Lower lobe of right lung (tissue), 2 donors: ENCODE measurements at places on chromosomes 3 and 15. TPM values are rescaled to one million over a fixed set of nuclear protein-coding genes. Genes with fewer than 3 reads are reported as not detected.

GRCh38 chr3:114697401-114697800 is 403.6 kb downstream of the TIGIT start:
- H3K27ac ChIP-seq = no peak overlapping the region
- peaks cover 3% of the 10 kb centered on the region for H3K36me3 ChIP-seq
- DNase-seq = no peak
- H3K27me3 ChIP-seq = no peaks in the 10 kb centered on the region
- H3K4me3 ChIP-seq = no peak overlapping the region

ANKRD34C gene
- not detected for total RNA-seq

U2SURP gene
- total RNA-seq = 74.0 TPM

SRGAP3 gene
- 7.8 TPM for total RNA-seq

NCKIPSD gene
- total RNA-seq = 20.7 TPM

GRCh38 chr3:115876876-115877614 is 253.7 kb downstream of the GAP43 start:
- H3K4me1 ChIP-seq = no peaks in the 10 kb centered on the region
- H3K27ac ChIP-seq = no peak overlapping the region
- no peak for DNase-seq
- no peaks in the 10 kb centered on the region for H3K36me3 ChIP-seq

DNA sequence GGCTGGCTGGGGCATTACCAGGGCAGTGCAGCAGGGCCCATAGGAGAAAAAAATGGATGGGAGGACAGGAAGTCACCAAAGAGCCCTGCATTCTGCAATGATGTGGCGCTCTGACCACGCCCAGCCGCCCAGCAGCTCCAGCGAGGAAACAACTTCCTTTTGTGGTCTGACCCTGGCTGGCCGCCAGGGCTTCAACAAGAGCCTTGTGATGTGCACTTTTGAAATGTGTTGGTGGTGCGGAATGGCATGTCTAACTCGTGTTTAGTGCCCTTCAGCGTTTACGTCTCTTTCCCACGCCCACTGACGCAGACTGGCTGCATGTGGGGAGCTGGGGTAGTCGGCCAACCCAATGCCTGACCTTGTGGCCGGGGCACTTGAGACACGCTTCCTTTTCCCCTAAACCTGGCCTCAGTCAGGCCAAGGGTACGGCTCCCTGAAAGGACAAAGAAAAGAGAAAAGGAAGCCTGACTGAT is 81.9 kb upstream of the CTNNB1 start:
- H3K4me3 ChIP-seq = peak overlapping the region; percentile 2
- peaks cover 28% of the 10 kb centered on the region for H3K4me1 ChIP-seq
- H3K27me3 ChIP-seq = no peaks in the 10 kb centered on the region
- peak overlapping the region; percentile 58 for H3K27ac ChIP-seq
- DNase-seq = peak; percentile 98

- H3K27me3 ChIP-seq = no peaks in the 10 kb centered on the region
- no peaks in the 10 kb centered on the region for H3K36me3 ChIP-seq
- no peaks in the 10 kb centered on the region for H3K4me1 ChIP-seq
- DNase-seq = no peak
- no peak overlapping the region for H3K27ac ChIP-seq
These were observed 24.1 kb upstream of the SENP5 start for GRCh38 chr3:196843435-196844110.

DNA sequence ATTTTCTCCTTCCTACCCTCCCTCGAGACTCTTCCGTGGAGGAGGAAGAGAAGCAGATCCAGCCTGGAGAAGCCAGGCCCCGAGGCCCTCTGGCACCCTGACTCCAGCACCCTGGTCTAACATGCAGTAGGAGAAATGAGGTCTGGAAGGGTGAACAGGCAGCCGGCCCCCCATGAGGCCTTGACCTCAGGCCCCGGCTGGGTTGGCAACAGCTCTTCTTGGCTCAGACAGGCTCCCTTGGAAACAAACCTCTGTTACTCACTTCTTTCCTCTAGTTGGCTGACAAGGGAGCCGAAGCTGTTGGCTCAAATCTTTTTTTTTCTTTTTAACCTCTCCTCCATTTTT is 73.4 kb downstream of the CPN2 start:
- H3K4me3 ChIP-seq = no peak overlapping the region
- peak overlapping the region; percentile 19 for H3K27ac ChIP-seq
- H3K36me3 ChIP-seq = no peaks in the 10 kb centered on the region
- H3K27me3 ChIP-seq = no peaks in the 10 kb centered on the region
- H3K4me1 ChIP-seq = peaks cover 30% of the 10 kb centered on the region
- DNase-seq = peak; percentile 44

DNA sequence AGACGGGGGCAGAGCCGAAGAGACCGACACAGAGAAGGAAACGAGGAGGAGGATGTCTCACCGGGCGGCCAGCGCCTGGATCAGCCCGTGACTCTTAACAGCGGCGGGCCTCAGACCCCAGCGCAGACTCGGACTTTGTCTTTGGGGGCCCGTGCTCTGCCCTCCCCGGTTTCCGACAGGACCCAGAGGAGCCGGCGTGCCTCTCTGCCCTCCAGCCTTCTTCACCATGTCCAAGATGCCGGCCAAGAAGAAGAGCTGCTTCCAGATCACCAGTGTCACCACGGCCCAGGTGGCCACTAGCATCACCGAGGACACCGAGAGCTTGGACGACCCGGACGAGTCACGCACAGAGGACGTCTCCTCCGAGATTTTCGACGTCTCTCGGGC is 1.0 kb downstream of the TSC22D2 start:
- no peaks in the 10 kb centered on the region for H3K36me3 ChIP-seq
- H3K27me3 ChIP-seq = no peaks in the 10 kb centered on the region
- peak overlapping the region; percentile 88 for H3K4me3 ChIP-seq

- peak; percentile 70 for DNase-seq
- H3K27ac ChIP-seq = no peak overlapping the region
- no peaks in the 10 kb centered on the region for H3K36me3 ChIP-seq
- H3K4me1 ChIP-seq = no peaks in the 10 kb centered on the region
These were observed 89.3 kb upstream of the C2CD4B start for GRCh38 chr15:62254137-62254934.

GRCh38 chr15:75631935-75632334 is 6.4 kb upstream of the SNUPN start:
- H3K4me3 ChIP-seq = no peak overlapping the region
- H3K27me3 ChIP-seq = no peaks in the 10 kb centered on the region
- DNase-seq = no peak
- no peak overlapping the region for H3K27ac ChIP-seq
- no peaks in the 10 kb centered on the region for H3K36me3 ChIP-seq

DNA sequence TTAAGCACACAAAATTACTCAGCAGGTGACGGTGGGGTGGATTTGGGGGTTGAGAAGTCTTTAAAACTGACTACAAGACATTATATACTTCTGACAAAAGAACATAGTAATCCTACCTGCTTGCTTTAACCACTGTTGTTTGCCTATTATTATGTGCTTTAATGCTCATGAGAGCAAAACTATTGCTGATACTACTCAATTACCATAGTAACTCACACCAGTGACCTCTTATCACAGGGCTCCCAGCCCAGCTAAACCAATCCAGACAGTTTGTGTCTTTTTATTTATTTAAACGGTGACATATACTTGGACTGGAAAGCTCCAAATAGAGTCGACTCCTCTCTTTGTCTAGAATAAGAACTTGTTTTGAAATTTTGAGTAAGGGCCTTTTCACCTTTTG is 42.8 kb upstream of the FEZF2 start:
- no peak overlapping the region for H3K4me3 ChIP-seq
- H3K36me3 ChIP-seq = no peaks in the 10 kb centered on the region
- H3K27ac ChIP-seq = no peak overlapping the region
- H3K4me1 ChIP-seq = no peaks in the 10 kb centered on the region
- no peak for DNase-seq
- H3K27me3 ChIP-seq = no peaks in the 10 kb centered on the region

DNA sequence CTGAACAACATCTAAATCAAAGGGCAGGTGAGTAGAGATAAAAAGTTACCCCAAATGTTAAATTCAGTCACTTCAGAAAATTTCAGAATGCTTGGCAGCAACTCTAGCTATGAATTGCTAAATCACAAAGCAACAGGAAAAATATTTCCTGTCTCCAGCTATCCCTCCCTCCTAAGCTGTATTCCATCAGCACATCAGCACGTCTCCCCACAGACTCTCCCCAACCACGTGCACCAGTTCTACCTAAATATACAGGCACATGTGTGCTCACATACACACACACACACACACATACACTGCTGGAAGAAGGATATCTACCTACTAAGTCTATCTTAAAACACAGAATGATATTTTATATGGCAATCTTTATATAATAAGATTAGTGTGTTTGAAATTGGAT is 177.1 kb upstream of the ARHGEF26 start:
- DNase-seq = no peak
- no peaks in the 10 kb centered on the region for H3K36me3 ChIP-seq
- no peak overlapping the region for H3K4me3 ChIP-seq
- H3K4me1 ChIP-seq = no peaks in the 10 kb centered on the region
- H3K27me3 ChIP-seq = no peaks in the 10 kb centered on the region

DNA sequence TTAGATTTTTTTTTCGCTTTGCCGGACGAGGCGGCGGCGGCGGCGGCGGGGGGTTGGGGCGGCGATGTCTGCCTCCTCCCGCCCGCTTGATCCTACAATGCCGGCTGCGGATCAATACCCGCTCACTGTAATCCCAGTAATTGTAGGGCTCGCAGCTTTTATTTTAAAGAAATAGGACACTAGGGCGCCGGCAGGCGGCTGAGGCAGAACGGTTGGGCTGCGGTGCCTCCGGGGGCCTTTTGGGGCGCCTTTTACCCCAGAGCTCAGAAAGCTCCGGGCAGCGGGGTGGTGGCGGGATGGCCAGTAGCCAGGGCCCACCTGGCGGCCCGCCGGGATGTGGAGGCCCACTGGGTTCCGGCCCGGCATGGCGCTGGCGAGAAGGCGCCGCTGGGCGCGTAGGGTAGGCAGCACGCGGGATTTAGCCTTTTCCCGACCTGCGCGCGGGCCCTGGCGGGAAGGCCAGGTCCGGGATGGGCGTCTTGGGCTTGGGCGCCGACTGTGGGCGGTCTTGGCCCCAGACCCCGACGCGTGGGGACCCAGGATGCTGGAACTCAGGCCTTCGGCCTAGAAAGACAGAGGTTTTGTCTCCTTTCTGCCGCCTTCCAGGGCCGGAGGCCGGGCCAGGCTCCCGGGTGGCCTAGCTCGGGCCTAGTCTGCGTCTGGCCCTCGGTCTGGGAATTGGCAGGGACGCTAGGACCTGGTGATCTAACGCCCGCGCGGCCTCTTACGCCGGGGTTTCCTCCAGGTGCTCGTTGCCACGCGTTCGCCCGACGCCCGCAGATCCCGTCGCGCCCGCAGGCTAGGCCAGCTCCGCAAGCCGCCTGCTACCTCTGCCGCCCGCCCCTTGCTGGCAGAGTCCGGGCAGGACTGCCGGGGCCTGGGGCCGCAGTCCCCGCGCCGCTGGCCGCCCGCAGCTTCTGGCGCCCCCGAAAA is 15.5 kb upstream of the ONECUT1 start:
- H3K4me3 ChIP-seq = peak overlapping the region; percentile 38
- no peaks in the 10 kb centered on the region for H3K36me3 ChIP-seq
- H3K27me3 ChIP-seq = peaks cover 100% of the 10 kb centered on the region
- no peak for DNase-seq

CTDSPL2 gene
- total RNA-seq = 37.2 TPM

GRCh38 chr3:130342821-130343661 is 2.4 kb upstream of the COL6A5 start:
- DNase-seq = no peak
- peaks cover 5% of the 10 kb centered on the region for H3K4me1 ChIP-seq
- H3K4me3 ChIP-seq = no peak overlapping the region
- H3K36me3 ChIP-seq = no peaks in the 10 kb centered on the region

LPP gene
- total RNA-seq = 180 TPM

DNA sequence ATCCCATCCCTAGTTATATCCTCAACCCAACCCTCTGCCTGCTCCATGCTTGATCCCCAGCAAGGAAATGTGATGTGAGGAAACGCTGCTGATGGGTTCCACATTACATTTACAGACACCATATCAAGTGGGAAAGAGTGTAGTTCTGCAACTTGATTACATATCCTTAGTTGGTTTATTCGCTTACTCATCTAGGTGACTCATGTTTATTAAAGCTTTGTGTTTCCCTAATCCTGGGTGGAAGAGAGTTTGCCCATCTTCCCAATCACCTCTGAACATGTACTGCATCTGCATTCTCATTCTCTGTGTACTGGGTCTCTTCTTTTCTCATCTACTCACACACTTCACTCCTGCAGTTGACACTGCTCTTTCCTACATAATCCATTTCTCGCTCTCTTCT is 91.7 kb upstream of the PDZRN3 start:
- H3K36me3 ChIP-seq = no peaks in the 10 kb centered on the region
- no peaks in the 10 kb centered on the region for H3K27me3 ChIP-seq
- no peak for DNase-seq
- no peaks in the 10 kb centered on the region for H3K4me1 ChIP-seq

- H3K4me3 ChIP-seq = no peak overlapping the region
- no peaks in the 10 kb centered on the region for H3K27me3 ChIP-seq
- H3K36me3 ChIP-seq = no peaks in the 10 kb centered on the region
- H3K4me1 ChIP-seq = no peaks in the 10 kb centered on the region
These were observed 12.6 kb upstream of the GOLGA6L7 start for GRCh38 chr15:28861031-28861534.

DNA sequence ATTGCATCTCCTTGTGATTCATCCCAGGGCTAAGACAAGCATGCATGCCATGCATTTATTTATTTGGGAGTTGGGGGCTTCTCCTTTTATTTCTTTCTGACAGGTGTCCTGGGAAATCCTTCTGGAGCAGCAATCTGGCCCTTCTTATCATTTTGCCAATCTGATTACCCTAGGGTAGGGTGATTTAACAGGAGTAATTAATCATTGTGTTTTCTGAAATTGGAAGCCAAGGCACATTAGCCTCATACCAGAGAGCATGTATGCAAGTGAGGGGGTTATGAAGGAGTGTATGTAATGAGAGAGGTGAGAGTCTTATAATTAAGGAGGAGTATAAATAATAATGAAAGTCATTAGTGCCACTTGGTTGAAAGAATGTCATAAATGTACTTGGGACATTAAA is 37.4 kb upstream of the ARPP21 start:
- H3K4me1 ChIP-seq = no peaks in the 10 kb centered on the region
- H3K4me3 ChIP-seq = no peak overlapping the region
- H3K27me3 ChIP-seq = no peaks in the 10 kb centered on the region
- no peak overlapping the region for H3K27ac ChIP-seq
- DNase-seq = no peak
- H3K36me3 ChIP-seq = no peaks in the 10 kb centered on the region

DNA sequence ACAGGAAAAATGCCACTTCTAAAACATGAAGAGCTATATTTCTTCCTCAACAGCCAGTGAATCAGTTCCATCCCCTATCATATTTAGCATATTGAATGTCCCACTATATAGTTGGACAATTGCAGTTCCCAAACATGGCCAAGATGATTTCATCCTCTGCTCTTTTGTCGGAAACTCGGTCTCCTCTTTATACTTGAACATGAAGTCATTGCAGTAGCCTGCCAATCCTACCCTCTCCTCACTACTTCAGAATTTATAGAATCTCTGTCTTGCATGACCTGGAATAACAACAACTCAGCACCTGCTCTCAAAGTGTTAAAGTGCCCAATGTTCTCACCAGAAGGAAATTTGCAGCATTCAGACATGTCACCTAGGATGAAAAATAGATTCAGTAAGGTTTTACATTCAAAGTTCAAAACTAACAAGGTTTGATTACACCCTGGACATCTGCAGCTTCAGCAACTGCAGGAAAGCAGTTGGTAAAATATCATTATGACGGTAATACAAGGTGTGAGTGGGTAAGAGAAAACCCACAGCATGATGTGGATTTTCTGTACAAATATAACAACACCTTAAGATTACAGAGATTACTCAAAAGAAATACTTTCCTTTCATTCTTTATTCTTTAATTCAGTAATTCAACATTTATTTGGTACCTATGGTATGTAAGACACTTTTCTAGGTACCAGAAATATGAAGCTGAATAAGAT is 52.5 kb downstream of the TP63 start:
- no peak overlapping the region for H3K4me3 ChIP-seq
- no peaks in the 10 kb centered on the region for H3K27me3 ChIP-seq
- DNase-seq = no peak
- H3K36me3 ChIP-seq = no peaks in the 10 kb centered on the region
- no peaks in the 10 kb centered on the region for H3K4me1 ChIP-seq
- H3K27ac ChIP-seq = no peak overlapping the region
